ENCODE measurements at places on chromosomes 6 and 20.

DNA sequence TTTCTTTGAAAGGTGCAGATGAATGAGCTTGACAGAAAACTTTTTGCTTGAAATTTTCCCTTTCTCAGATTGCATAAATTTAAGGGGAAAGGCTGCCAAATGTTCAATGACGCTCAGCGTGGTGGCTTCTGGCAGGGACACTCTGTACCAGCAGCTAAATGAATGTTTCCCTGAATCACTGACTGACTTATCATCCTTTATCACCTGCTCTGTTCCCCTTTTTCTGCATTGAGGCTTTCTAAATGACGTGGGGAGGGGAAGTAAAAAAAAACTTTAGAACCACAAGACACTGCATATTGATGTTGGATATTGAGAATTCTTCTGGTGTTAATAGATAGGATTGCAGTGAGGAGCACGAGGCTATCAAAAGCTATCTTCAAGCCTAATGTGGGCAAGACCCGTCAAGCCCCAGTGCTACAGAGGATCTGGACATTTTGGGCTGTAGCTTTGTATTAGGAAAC is 46.9 kb upstream of the ENPP5 start:
- DNase-seq = no peak

GRCh38 chr20:20237093-20237959 is 130.6 kb upstream of the INSM1 start:
- no peak for DNase-seq

DNA sequence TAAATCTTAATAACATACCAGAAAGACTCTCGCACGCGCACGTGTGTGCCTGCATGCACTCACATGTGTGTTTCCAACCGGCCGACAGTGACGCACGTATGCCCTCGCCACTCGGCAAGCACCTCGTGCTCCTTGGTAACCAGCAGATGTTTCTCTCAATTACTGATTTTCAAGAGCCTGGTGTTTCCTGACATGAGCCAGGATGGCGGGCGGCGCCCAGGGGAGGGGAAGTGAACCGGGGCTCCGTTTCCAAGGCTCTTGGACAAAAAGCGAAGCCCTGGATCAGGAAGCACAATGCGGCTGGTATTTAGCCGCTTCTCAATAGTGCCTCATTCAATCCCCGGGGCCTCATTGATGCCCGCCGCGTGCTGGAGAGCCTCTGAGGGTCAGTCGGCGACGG is 37.7 kb downstream of the PMEPA1 start:
- no peak for DNase-seq

DNA sequence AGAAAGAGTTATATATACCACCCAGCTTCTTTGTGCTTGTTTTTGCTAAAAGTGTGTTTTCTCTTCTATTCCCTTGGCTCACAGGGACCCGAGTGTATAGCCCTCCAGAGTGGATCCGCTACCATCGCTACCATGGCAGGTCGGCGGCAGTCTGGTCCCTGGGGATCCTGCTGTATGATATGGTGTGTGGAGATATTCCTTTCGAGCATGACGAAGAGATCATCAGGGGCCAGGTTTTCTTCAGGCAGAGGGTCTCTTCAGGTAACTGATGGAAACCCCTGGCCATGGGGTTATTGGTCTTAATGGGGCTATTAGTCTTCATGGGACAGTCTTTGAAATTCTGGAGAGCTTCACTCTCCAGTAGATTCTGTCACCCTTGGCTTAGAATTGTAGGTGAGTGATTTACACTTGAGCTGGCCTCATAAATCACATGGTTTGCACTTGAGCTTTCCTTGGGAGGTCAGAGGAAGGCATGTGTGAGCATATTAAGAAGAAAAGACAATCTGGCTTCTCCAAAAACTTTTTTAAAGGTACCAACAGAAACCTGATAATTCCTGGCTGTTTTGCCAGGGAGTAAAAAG is 3.0 kb downstream of the PIM1 start:
- no peak for DNase-seq

DNA sequence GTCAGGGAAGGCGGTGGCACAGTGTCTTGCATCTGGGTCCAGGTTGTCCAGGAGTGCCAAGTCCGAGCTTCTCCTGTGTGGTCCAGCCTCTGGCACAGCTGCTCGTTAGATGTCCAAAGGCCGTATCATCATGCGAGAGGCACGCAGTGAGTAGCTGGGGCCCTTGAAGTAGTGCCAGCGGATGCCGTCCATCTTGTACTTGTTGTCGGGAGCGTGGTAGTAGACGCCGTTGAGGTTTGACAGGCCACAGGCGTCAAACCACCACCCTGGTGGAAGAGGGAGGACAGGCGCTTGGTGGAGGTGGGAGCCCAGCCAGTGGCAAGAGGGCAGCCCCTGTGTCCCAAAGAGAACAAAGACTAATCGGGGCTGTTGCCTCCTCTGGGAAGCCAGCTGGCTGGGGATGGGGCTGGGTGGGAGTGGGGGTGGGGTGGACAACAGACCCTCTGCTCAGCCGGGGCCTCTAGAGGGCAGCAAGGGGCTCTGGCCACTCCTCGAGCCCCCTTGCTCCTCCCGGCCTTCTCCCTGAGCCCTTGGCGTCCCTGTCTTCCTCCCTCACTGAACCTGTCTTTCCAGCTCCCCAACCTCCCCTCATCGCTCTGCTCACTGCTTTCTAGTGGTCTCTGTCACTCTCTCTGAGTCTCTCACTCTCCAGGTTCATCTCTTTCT is 39.5 kb downstream of the FAM110A start:
- DNase-seq = no peak

GRCh38 chr20:39571171-39571570 is 609.0 kb downstream of the DHX35 start:
- DNase-seq = no peak

DNA sequence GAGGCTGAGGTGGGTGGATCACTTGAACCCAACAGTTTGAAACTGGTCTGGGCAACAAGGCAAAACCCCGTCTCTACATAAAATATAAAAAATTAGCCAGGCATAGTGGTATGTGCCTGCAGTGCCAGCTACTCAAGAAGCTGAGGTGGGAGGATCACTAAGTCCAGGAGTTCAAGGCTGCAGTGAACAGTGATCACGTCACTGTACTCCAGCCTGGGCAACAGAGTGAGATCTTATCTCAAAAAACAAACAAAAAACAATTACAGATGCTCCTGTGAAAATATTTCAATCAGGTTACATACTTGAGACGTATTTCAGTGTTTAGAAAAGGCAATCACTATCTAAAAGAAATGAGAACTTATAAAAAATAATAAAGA is 33.8 kb downstream of the RANBP9 start:
- DNase-seq = no peak

DNA sequence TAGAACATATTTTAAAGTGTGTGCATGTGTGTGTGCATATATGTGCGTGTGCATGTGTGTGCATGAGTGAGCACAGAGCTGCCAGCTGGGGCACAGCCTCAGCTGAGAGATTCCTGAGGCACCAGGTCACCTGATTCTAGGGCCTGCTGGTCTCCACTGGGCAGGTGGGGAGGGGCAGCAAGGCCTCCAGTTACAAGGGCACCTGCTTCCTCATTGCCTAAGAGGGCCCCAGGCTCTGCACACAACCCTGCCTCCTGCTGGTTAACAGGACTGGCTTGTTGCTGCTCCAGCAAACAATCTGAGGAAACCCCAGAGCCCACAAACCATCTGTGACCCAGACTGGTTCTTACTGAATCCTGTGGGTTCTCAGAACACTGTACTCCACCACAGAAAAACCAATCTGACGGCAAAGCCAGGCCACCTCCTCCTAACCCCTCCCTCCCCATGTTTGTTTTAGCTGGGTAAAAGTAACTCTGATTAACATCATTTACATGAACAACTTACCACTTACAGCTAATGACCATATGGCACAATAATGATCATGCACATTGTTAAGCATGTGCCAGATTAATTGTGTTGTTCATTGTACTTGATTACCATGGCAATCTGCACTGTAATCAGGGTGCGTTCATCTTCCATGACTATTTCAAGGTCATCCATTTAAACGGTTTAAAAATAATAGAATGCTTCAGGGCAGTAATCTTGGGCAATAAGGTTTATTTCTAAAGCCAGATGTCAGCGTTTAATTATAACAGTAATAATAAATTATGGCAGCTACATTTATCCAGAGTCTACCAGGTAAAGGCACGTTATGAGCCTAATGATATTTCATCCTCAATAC is 23.1 kb upstream of the UBE2J1 start:
- peak; percentile 45 for DNase-seq

GRCh38 chr6:15879371-15880261 is 216.8 kb upstream of the DTNBP1 start:
- no peak for DNase-seq

DNA sequence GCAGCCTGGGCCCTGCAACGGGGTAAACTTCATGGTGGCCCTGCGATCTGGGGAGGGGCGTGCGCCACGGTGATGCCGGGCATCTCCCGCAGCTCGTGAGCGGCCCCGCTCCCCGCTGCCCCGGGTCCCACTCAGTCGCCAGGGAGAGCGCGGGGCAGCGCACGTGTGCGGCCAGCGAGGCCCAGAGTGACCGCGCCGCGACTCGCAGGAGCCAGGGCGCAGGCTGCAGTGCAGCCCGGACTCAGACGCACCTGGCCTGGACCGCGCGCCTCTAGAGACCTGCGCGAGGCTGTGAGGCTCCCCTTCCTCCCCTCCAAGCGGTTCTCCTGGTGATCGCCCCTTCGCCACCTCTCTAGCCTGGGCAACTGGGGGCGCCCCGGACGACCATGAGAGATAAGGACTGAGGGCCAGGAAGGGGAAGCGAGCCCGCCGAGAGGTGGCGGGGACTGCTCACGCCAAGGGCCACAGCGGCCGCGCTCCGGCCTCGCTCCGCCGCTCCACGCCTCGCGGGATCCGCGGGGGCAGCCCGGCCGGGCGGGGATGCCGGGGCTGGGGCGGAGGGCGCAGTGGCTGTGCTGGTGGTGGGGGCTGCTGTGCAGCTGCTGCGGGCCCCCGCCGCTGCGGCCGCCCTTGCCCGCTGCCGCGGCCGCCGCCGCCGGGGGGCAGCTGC is 652 bp downstream of the BMP6 start:
- no peak for DNase-seq

GRCh38 chr20:56653211-56653610 is 24.1 kb downstream of the TFAP2C start:
- no peak for DNase-seq

- no peak for DNase-seq
Measured at GRCh38 chr20:37349517-37350491, 3.9 kb downstream of the SRC start.

DNA sequence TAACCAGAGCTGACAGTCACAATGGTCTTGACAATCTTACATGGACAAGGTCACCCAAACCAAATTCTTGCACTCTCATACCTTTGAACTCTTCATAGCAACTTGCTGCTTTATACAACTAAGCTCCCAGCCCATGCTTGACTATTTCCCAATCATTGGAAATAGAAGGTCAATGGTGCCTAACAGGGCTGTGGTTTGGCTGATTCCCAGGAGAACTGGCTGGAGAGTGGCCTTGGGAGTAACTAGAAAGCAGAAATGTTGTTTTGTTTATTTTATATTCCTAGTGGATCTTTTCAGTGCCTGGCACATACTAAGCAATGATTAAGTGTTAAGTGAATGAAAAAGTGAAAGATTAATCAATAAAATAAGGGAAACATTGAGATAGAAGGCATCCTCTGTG is 3.0 kb downstream of the SPINT4 start:
- no peak for DNase-seq

- DNase-seq = no peak
Measured at GRCh38 chr20:4794846-4795245, 73.1 kb downstream of the PRND start.

- DNase-seq = no peak
Measured at GRCh38 chr6:122472022-122472340, 374 bp upstream of the SERINC1 start.

DNA sequence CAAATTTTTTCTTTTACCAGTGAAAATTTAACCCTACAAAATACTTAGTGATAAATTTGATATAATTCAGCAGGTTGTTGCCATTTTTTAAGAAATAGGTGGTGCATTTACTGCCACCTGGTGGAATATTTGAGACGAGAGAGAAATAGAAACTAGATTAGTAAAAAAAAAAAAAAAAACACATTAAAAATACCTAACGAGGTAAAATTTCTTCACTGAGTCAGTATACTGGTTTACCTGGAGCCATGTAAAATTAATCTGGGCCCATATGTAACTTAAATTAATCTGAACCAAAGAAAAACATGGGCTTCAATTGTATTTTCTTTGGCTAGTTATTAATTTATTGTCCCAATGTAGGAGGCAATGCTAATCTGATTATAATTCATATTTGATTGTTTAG is 520.8 kb downstream of the EPM2A start:
- no peak for DNase-seq

- DNase-seq = no peak
Measured at GRCh38 chr6:97677626-97678025, 394.6 kb upstream of the MMS22L start.
